Right renal pelvis (tissue), 4 donors: ENCODE measurements at places on chromosomes 5 and 9.

DNA sequence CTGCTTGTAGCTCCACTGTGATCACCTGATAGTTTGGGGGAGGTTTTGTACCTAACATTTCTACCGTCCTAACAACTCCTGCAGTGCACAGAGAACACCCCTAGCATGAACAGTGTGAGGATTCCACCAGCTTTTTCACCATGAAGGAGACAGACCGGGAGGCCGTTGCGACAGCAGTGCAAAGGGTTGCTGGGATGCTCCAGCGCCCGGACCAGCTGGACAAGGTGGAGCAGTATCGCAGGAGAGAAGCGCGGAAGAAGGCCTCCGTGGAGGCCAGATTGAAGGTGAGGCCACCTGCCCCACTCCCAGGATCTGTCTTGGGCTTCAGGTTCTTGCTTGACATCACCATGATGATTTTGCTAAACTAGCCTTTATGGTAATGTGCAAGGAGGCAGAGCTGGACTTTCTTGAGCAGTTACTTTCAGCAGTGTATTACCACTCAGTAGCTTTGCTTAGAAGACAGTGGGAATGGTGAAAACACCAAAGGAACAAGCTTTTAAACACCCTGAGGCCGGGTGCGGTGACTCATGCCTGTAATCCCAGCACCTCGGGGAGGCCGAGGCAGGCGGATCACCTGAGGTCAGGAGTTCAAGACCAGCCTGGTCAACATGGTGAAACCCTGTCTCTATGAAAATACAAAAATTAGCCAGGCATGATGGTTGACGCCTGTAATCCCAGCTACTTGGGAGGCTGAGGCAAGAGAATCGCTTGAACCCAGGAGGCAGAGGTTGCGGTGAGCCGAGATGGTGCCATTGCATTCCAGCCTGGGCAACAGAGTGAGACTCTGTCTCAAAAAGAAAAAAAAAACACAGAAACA is 3.3 kb downstream of the EXOC3 start:
- no peak for DNase-seq

DNA sequence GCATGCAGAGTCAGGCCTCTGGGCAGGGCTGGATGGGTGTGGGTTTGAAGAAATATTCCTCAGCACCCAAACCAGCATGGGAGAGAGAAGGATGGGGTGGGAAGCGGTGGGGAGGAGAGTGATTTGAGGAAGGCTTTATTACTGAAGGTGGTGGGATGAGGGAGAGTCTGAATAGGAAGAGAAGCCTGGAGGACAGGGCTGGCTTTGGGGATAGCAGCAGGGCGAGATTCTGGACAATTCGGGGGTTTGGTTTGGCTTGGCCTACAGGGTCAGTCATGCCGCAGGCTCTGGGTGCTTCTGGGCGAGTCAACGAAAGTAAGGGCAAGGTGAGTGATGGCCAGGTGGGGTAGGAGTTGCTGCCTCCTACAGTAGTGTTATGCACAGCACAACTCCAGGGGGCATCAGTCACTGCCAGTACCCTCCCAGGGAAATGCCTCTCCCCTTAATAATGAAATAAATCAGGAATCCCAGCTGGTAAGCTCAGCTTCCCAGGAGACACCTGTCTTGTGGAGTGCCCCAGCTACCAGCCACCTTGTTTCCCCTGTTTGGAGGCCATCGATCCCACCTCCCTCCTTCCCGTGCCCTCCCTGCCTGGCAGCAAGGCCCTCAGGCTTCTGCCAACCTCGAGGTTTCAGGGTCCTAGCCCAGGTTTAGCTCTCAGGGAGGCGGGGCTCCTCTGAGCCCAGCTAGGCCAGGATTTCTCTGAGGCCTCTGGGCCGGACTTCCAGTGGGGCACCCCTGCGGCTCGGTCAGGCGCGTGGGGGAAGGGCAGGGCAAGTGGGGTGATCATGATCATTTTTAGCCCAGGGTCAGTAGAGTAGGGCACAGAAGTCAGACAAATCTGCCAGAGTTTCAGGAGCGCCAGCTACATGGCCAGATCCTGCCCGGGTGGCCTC is 741 bp upstream of the NKX2-5 start:
- DNase-seq, result no peak

DNA sequence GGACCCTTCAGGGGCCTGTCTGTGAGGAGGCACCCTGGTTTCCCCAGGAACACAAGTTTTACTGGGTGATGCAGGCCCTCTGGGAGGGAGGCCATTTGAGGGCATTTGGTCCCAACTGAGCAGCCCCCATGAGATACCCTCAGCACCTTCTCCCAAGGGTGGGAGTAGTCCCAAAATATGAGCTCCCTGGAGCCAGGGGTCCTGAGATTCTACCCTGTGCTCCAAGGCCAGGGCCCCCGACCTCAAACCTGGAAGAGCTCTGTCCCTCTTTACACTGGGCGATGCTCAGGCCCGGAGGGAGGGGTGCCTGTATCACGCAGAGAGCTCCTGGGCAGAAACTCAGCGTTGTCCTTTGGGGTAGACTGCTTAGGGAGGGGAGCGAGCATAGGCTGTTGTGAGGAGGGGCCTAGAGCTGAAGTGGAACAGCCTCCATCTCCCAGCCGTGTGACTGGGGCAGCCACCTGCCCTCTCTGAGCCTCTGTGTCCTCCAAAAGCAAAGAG is 64.0 kb upstream of the SYNPO start:
- DNase-seq, result no peak

- DNase-seq, result no peak
Observed at GRCh38 chr9:105051897-105052296, 123.9 kb upstream of the ABCA1 start.

- no peak for DNase-seq
Observed at GRCh38 chr5:77909237-77909636, 133.1 kb upstream of the TBCA start.

- DNase-seq, result no peak
Observed at GRCh38 chr9:123331346-123332060, 24.5 kb upstream of the CRB2 start.

DNA sequence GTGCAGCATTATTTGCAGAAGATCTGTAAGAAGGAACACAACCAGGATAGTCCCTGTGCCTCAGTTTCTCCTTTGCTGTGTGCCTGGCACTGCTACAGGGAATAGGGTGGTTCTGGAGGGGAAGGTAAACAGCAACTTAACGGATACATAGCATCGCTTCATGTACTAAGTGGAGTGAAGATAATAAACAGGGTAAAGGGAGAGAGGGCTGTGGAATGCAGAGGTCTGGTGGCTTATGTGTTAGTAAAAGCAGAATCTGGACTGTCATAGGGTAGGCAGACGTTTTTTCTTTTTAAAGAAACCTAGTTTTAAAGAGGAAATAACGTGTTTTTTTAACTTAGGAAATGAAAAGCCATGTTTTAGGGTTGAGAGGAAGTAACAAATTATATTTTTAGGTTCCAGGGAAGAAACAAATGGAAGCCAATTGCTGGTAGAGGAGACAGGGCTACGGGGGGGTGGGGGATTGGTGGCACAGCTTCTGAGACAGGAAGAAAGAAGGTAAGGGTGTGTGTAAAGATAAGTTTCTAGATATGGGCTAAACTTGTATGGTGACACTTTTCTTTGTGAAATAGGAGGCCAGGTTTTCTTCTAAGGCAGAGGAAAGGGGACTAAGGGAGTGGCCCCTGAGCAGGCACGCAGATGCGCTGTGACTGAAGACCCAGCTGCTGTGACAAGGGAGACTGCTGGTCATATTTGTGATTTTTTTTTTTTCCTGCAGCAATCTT is 1.3 kb downstream of the GNG10 start:
- DNase-seq, result no peak

DNA sequence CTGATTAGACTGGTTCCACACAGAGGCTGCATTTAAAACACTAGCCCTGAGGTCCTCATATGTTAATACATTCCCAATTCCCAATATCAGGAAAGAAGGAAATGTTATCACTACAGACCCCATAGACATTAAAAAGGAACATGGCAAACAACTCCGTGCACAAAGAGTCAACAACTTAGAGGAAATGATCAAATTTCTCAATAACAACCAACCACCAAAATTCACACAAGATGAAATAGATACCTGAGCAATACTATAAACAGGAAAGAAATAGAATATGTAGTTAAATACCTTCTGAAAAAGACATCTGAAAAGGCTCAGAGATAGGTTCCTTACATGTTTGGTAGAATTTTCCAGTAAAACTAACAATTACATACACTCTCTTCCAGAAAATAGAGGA is 28.9 kb downstream of the SEMA4D start:
- no peak for DNase-seq

DNA sequence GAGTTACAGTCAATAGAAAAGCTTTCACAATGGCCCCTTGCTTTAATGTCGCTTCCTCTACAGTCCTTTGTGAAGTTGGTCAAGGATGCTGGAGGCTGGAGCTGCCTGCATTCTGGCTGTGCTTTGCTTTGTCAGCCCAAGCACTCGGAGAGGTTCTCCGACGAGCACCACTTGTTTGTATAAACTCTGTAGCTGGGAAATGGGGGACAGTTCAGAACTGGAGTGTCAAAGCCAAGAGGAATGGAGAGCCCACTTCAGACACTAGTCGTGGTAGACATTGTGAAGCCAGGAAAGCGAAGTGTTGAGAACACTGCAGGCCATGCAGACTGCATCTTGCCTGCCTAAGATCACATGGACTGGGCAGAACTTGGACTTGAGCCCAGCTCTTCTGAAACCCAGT is 330.3 kb downstream of the GADD45G start:
- no peak for DNase-seq
